ENCODE measurements at places on chromosomes 1 and 21.

GRCh38 chr1:147504801-147505311 lies 36.4 kb upstream of the BCL9 start:
- no peak for DNase-seq
- peaks cover 3% of the 10 kb centered on the region for H3K27me3 ChIP-seq
- H3K4me1 ChIP-seq, result no peaks in the 10 kb centered on the region
- no peak overlapping the region for H3K27ac ChIP-seq
- no peaks in the 10 kb centered on the region for H3K36me3 ChIP-seq
- H3K4me3 ChIP-seq, result no peak overlapping the region

GRCh38 chr1:80961464-80962190 lies 839.1 kb upstream of the ADGRL2 start:
- H3K27me3 ChIP-seq, result no peaks in the 10 kb centered on the region
- H3K4me3 ChIP-seq, result no peak overlapping the region
- no peaks in the 10 kb centered on the region for H3K36me3 ChIP-seq
- no peak overlapping the region for H3K27ac ChIP-seq
- no peak for DNase-seq
- no peaks in the 10 kb centered on the region for H3K4me1 ChIP-seq

DNA sequence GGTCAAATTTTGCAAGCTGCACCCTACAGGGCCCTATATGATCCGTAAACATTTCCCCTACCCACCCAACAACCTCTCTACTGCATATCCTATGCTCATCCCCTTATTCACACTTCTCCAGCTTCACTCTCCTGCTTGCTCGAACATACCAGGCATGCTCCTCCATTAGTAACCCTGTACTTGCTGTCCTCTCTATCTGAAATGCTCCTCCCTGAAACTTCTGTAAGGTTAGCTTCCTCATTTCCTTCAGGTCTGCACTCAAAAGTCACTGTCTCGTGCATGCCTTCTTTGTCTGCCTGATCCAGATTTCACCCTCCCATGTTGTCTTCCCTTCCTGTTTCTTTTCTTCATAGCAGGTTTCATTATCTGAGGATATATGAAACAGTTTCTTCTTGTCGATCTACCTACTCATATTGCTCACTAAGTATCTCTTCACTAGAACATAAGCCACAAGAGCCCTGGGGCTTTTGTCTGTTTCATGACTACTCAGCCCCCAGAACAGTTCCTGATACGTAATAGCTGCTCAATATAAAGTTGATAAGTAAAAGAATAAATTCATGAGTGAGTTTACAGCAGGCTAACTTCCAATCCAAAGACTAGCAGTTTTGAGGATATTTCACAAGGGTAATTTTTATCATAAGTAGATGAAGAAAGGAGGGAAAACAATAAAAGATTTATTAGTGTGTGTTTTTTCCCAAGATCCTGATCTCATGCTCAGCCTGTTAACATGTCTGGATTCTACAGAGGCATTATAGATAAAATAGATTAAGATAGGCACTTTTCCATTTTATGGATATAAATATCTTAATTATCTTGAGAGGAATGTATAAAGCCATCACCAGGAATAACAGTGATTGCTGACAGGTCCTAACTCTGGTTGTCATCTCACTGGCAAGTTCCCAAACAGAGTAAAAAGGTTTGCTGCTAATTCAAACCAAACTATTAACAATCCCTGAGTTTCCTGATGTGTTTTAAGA lies 392.5 kb upstream of the ESRRG start:
- H3K27me3 ChIP-seq, result no peaks in the 10 kb centered on the region
- no peak overlapping the region for H3K4me3 ChIP-seq
- no peak overlapping the region for H3K27ac ChIP-seq
- no peaks in the 10 kb centered on the region for H3K4me1 ChIP-seq
- no peak for DNase-seq
- no peaks in the 10 kb centered on the region for H3K36me3 ChIP-seq

GRCh38 chr1:248890549-248891498 lies 15.2 kb upstream of the PGBD2 start:
- no peaks in the 10 kb centered on the region for H3K36me3 ChIP-seq
- H3K4me1 ChIP-seq, result no peaks in the 10 kb centered on the region
- H3K27me3 ChIP-seq, result peaks cover 44% of the 10 kb centered on the region
- H3K4me3 ChIP-seq, result no peak overlapping the region
- H3K27ac ChIP-seq, result no peak overlapping the region

- peak within 1 kb of the TSS; percentile 87 for H3K4me3 ChIP-seq
- peaks cover 40% of the 10 kb centered on the region for H3K4me1 ChIP-seq
- DNase-seq, result peak; percentile 49
- no peaks in the 10 kb centered on the region for H3K27me3 ChIP-seq
These were observed at the start of gene GBP3 for GRCh38 chr1:89022167-89022959. Gene GBP3 (minus strand): TSS chr1:89022866. CDS start chr1:89020721, 2,145 bp downstream.

DNA sequence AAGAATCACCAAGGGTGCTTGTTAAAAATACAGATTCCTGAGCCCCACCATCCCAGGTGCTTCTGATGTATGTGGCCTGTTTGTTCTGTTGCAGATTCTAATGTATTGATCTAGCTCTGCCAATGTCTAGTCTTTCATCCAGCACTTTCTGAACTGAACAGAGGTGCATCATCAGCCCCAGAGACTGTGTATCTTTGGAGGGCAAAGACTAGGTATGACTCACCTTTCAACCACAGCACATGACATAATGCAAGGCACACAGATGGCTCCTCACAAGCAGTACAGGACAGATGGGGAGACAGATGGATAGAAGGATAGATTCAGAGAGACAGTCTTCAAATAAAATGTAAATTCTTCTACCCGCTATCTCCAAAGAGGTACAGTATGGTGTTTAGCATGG lies 32.3 kb downstream of the CD58 start:
- peak; percentile 79 for DNase-seq
- peak overlapping the region; percentile 91 for H3K27ac ChIP-seq
- H3K4me3 ChIP-seq, result no peak overlapping the region
- H3K36me3 ChIP-seq, result peaks cover 75% of the 10 kb centered on the region
- peaks cover 69% of the 10 kb centered on the region for H3K4me1 ChIP-seq

DNA sequence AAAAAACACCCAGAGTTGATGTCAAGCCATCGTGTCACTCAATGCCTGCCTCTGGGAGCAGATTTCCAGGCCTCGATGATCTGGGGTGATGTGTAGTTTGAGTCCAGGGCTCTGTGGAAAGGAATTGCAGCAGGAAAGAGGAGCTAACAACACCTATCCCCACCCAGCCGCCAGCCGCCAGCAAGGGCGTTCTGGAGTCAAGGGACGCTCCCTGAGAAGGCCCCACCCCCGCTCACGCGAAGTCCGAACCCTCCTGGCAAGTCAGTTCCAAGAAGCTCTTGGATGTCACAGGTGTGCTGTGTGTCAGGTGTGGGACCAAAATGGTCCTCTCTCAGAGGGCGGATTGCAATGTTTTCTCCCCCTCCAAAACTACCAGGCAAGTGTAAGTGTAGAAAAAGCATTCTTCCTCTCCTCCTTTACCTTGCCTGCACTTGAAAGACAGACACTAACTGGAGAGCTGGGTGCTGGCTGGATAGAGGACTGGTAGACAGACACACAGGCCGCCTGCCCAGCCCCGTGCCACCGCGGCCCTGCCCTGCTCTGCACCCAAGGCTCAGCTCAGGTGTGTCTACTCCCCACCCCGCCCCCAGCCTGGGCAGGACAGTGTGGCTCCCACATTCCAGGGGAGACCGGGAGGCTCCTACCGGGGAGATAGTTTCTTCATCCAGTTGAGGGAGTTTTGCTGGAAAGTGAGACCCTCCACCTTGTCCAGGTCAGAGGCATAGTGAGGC lies 8.5 kb downstream of the AGT start:
- peaks cover 5% of the 10 kb centered on the region for H3K27me3 ChIP-seq
- peaks cover 13% of the 10 kb centered on the region for H3K4me1 ChIP-seq
- no peak overlapping the region for H3K4me3 ChIP-seq
- no peak for DNase-seq
- no peaks in the 10 kb centered on the region for H3K36me3 ChIP-seq

DNA sequence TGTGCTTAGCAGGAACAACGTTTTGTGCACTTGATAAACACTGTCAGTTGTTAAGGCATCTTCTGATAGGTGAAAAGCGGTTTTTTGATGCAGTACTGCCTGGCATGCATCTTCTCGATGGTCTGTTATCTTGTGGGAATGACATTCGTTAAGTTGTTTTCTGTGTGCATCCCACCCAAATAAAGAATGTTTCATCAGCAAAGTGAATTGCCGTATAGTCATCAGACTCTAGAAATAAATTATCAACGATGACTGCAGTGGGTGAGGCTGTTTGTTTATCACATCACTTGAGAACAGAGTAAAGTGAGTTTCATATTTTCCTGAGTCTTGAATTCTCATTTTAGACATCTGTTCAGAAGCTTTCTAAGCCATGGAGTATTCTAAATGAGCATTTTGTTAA lies 34.1 kb downstream of the NFIA start:
- H3K27ac ChIP-seq, result no peak overlapping the region
- H3K36me3 ChIP-seq, result peaks cover 4% of the 10 kb centered on the region
- no peak for DNase-seq
- H3K4me1 ChIP-seq, result no peaks in the 10 kb centered on the region
- no peaks in the 10 kb centered on the region for H3K27me3 ChIP-seq
- no peak overlapping the region for H3K4me3 ChIP-seq

- peaks cover 7% of the 10 kb centered on the region for H3K27me3 ChIP-seq
- H3K36me3 ChIP-seq, result no peaks in the 10 kb centered on the region
- H3K4me1 ChIP-seq, result no peaks in the 10 kb centered on the region
- H3K4me3 ChIP-seq, result no peak overlapping the region
These were observed 98.4 kb upstream of the TNR start for GRCh38 chr1:175841738-175842187.

DNA sequence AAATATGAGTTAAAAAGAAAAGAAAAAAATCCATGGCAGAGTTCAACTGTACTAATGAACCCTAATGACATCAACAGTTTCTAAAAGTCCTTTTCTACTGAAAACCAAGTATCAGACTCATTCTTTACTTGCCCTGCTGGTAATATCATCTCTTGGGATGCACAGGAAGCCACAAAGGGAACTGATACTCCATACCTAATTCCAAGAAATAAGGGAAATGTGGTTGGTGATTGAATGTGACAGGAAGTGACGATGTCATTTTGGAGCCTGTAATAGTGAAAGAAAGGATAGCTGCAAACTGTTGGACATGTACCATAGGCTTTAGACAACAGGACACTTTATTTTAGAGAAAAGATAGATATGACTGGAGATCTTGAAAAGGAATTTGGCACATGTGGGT lies 98.7 kb upstream of the VAV3 start:
- no peak for DNase-seq
- H3K27me3 ChIP-seq, result no peaks in the 10 kb centered on the region
- no peak overlapping the region for H3K4me3 ChIP-seq
- peaks cover 20% of the 10 kb centered on the region for H3K4me1 ChIP-seq
- no peak overlapping the region for H3K27ac ChIP-seq

GRCh38 chr1:67489643-67490042 lies 59.4 kb upstream of the SERBP1 start:
- no peak for DNase-seq
- H3K4me3 ChIP-seq, result no peak overlapping the region
- H3K4me1 ChIP-seq, result no peaks in the 10 kb centered on the region
- H3K27ac ChIP-seq, result no peak overlapping the region
- H3K36me3 ChIP-seq, result no peaks in the 10 kb centered on the region

DNA sequence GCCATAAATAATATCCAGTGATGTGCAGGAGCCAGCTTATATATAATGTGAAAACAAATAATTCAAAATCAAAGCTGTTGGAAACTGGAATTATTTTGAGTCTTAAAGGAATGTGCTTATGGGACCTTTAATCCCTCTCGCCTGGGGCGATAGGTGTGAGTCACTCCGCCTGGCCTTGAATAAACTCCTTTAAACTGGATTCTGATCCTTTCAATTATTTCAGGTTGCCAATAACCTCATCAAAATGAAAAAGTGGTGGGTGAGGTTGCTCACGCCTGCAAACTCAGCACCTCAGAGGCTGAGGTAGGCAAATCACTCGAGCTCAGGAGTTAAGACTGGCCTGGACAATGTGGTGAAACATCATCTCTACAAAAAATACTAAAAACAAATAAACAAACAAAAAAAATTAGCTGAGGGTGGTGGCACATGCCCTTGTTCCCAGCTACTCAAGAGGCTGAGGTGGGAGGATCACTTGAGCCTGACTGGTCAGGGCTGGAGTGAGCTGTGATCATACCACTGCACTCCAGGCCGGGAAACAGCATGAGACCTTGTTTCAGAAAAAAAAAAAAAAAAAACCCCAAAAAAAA lies 11.4 kb upstream of the SLC2A5 start:
- H3K4me1 ChIP-seq, result peaks cover 53% of the 10 kb centered on the region
- no peak overlapping the region for H3K27ac ChIP-seq
- no peak for DNase-seq
- H3K36me3 ChIP-seq, result peaks cover 2% of the 10 kb centered on the region
- H3K4me3 ChIP-seq, result no peak overlapping the region

- DNase-seq, result no peak
- peaks cover 22% of the 10 kb centered on the region for H3K4me1 ChIP-seq
- no peak overlapping the region for H3K27ac ChIP-seq
These were observed 1.0 kb downstream of the MANEAL start for GRCh38 chr1:37794372-37795339.

- no peaks in the 10 kb centered on the region for H3K36me3 ChIP-seq
- H3K4me3 ChIP-seq, result no peak overlapping the region
- H3K4me1 ChIP-seq, result no peaks in the 10 kb centered on the region
- no peak for DNase-seq
- H3K27ac ChIP-seq, result no peak overlapping the region
- no peaks in the 10 kb centered on the region for H3K27me3 ChIP-seq
These were observed 90.9 kb downstream of the SLC30A10 start for GRCh38 chr1:219837274-219837993.

DNA sequence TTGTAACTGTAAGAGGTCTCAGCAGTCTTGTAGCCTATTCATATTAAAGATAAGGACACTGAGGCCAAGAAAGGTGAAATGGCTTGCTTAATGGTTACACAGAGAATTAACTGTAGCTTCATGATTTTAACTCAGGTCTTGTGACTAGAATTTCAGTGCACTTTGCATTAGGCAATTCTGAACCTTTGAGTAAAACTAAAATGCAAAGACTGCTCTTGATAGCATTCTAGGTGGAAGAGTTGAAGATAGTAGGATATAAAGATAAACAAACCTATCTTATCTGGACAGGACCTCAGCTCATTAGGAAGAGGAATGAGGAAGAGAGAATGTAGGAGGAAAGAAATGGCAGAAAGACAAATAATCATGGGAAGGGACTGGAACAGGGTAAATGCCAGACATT lies 68.6 kb upstream of the RGL1 start:
- H3K4me3 ChIP-seq, result no peak overlapping the region
- H3K36me3 ChIP-seq, result no peaks in the 10 kb centered on the region
- no peak for DNase-seq
- no peaks in the 10 kb centered on the region for H3K4me1 ChIP-seq
- H3K27me3 ChIP-seq, result peaks cover 5% of the 10 kb centered on the region
- no peak overlapping the region for H3K27ac ChIP-seq

DNA sequence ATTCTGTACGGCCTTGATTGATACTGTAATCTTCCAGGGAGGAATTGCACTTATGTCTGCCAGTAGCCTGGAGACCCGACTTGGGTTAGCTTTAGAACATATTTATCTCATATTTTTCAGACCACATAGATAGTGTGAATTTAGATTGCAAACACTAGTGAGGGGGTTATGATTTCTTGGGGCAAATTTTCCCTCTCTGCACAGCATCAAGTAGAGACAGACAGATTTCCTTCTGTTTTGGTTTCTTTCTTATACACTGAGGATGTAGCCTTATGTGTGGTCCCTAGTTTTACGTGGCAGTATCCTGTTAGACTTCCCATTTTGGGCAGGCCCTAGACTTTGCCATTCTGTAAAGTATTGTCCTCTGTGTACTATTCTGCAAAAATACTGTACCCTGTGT lies 29.0 kb downstream of the SOAT1 start:
- no peak overlapping the region for H3K4me3 ChIP-seq
- H3K36me3 ChIP-seq, result peaks cover 59% of the 10 kb centered on the region
- peak overlapping the region; percentile 50 for H3K27ac ChIP-seq
- peaks cover 26% of the 10 kb centered on the region for H3K4me1 ChIP-seq
- no peaks in the 10 kb centered on the region for H3K27me3 ChIP-seq

Data from activated CD8-positive, alpha-beta memory T cell treated with anti-CD3 and anti-CD28 coated beads, Interleukin-2, amount 10 ng/mL, durations not matched to agents 7 days and 5 days (primary cell).